ENCODE measurements at places on chromosomes 2 and 18.

GRCh38 chr2:106948540-106948939 is 62.6 kb upstream of the ST6GAL2 start:
- DNase-seq: no peak

DNA sequence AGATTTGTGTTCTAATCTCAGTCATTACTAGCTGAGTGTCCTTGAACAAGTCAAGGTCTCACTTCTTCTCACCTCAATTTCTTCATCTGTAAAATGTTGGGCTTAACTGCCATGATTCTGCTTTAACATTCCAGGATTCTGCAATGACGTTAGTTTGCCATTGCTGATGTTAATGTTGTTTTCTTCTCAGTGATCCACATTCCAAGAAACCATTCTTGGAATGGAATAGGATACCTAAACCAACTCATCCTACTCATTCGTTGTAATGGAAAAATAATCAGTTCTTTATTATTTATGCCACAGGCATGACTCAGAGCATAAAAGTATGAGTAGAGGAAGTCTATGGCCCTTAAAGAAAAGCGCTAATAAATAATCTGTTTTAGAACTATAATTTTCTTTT is 140.2 kb upstream of the ETAA1 start:
- DNase-seq: no peak

DNA sequence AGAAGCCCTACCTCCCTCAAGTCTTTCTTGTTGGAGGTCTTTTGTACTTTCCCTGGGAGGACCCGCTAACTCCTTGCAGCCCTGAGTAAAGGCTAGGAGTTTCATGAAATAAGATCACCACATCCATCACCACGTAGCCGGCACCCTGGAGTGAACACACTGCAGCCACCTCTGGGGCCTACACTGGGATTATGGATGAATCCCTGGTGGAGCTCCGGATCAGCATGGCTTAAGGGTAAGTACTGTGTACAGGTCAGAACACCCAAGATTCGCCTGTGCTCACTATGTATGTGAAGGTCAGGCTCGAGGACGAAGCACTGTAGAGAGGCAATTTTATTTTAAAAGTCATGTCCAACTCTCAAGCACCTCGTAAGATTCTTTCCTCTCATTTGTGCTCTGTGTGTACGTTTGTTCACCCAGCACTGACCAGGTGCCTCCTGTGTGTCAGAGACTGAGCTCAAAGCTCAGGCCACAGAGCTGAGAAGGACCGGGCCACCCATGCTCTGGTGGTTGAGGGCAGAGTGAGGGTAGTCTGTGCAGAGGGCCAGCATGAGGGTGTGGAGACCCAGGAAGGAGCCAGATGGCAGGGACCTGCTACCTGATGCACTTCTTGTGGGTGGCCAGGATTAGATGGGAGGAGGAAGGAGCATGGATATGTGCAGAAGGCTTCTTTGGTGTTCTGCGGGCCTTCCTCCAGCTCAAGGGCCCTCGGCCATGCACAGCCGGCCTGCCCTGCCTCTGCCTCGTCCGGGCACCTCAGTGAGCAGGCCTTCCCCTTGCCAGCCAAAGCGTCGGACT is 66.7 kb upstream of the TFCP2L1 start:
- no peak for DNase-seq

GRCh38 chr2:170950221-170950761 is 21.2 kb downstream of the GORASP2 start:
- DNase-seq: no peak

DNA sequence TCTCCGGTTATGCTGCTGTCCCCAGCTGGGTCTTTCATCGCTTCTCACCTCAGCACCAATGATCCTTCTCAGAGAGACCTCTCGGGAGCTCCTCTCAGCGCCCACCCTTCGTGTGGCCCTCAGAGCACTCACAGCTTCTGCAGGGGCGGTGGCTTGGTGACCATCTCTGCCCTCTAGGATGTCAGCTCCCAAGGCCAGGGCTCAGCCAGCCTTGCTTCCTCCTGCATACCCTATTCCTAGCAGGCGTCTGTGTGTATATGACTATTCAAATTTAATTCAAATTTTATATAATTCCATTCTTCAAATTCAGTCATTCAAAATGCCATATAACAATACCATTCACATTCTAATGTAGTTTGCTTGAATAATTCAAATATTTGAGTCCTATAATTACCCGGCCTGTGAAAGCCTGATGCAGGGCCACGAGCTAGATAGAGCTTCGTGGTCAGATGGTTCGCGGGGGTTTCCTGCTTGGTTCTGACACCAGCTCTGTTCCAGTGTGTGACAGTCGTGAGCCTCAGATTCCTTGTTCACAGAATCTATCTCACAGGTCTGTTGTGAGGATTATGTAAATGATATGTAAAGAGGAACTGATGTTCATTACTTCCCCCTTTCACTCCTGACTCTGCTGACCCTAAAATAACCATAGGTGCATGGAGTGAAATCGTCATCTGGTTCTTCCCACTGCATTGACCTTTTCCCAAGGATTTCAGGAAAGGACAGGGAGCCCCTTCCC is 94.0 kb upstream of the CNGA3 start:
- no peak for DNase-seq

GRCh38 chr2:27071990-27072830 is 756 bp upstream of the OST4 start:
- no peak for DNase-seq

GRCh38 chr18:22032392-22032961 is 136.9 kb upstream of the GATA6 start:
- peak; percentile 99 for DNase-seq

GRCh38 chr2:172372436-172372835 is 55.0 kb upstream of the ITGA6 start:
- no peak for DNase-seq

DNA sequence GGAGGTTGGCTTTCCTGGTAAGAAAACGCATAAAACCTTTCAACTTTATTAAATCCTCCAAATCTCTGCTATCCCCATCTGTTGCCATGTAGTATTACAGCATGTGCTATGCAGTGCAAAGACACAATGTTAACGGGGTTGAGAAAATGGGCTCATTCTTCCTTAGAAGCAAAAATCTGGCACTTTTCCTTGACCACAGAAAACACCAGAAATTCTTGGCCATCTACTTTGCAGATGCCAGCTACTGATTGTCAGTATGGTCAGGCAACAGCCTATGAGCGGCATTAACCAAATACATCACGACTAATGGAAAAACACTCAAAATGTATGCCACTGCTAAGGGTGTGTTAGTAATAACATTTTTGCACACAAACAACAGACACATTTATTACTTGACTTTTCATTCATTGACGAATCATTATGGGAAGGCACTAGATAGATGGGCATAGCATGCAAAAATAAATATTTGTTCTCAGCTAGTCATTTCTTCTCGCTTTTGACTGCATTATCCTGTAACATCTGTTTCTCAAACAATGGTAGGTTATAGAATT is 65.2 kb upstream of the CRIM1 start:
- no peak for DNase-seq

DNA sequence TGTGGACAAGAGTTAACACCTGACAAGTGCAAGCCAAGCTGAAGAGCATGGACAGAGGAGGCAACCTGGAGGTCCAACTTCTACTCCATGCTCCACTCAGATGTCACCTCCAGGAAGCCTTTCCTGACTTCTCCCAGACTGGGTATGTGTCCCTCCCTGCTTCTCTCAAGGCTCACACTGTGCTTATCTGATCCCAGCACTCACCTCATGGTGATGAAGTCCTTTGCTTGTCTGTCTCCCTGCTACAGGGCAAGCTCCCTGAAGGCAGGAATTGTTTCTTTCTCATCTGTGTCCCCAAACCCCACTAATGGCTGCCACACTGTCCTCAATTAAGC is 2.7 kb upstream of the SLC30A3 start:
- no peak for DNase-seq

DNA sequence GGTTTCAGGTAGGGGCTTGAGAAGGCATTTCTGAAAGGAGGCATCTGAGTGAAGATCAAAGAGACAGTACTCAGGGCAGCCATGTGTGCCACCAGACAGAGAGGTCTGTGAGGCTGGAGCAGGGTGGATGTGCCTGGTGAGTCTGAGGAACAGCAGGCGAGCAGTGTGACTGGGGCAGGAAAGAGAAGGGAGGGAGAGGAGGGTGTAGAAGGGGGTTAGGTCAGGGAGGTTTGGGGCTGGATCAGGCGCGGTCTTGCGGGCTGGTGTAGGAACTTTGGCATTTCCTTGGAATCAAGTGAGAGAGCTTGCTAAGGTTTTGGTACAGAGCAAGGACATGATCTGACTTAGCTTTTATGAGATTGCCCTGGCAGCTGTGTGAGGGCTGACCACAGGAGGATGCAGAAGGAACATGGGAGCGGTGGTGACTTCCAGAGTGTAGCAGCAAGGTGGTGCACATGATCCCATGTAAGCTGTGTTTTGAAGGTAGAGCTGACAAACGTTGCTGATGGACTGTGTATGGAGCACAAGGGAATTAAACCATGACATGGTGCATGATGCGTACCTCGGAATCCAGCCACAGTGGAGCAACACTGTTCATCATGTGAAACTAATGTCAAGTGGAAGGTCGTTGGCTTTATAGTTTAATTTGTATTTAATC is 13.9 kb downstream of the RAB31 start:
- no peak for DNase-seq

- no peak for DNase-seq
Observed at GRCh38 chr18:10736984-10737383, 211.2 kb downstream of the NAPG start.

- DNase-seq: no peak
Observed at GRCh38 chr18:48230467-48231113, 178.6 kb downstream of the ZBTB7C start.

DNA sequence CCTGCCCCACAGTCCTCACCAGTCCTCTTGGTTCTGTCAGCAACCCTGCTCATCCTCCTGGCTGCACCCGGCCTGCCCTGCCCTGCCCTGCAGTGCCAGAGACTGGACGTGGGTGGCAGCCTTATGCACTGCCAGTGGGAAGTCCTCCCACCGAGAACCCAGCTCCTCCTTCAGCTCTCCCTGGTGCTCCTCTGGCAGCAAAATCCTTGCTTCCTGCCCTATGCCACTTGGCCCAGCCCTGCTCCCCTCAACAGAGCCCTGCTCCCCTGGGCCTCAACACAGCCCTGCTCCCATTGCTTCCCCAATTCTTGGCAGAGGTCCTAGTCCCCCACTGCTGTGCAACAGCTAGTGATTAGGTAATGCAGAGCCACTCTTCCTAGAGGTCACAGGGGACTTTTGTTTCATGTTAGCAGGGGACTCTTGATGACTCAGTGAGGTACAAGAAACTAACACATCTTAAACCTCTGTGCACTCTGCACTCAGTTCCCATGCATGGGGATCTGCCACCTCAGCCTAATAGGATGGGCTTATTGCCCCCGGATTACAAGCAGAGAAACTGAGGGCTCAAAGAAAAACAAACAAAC is 58.0 kb upstream of the EDAR start:
- no peak for DNase-seq

DNA sequence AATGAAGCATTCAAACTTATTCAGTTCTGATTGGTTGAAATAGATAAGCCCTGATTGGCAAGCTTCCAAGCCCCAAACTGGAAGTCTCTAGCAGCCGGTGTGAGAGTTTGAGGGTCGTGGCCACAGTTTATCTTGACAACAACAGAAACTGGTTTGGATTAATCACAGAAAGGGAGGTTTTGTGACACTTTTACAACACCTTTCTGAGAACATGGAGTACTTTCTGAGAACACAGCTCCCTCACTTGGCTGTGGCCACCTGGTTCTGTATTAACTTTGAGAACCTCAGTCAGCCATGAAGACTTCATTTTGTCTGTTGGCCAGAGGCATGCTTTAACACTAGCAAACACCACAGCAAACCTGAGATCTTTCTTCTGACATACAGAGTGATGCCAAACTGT is 280.7 kb upstream of the VWC2L start:
- DNase-seq: no peak

- DNase-seq: no peak
Observed at GRCh38 chr2:232634206-232635150, 1.1 kb downstream of the EFHD1 start.

GRCh38 chr2:47241715-47242114 is 86.6 kb upstream of the STPG4 start:
- no peak for DNase-seq

DNA sequence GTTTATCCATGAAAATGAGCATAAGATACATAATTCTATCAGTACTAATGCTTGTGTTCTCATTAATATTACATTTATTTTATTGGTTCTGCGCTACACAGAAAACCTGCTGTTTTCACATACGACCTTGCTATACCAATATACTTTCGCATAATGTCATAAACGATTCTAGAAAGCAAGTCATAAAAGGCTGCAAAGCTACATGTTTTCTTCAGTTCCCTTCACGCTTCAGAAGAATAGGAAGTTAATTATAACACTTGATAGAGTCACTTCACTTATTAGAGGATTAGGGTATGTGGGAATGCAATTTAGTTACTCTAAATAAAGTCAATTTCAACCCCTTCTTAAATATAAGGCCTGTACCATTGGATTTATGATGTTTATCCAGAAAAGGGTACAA is 29.0 kb downstream of the PSME4 start:
- DNase-seq: no peak

DNA sequence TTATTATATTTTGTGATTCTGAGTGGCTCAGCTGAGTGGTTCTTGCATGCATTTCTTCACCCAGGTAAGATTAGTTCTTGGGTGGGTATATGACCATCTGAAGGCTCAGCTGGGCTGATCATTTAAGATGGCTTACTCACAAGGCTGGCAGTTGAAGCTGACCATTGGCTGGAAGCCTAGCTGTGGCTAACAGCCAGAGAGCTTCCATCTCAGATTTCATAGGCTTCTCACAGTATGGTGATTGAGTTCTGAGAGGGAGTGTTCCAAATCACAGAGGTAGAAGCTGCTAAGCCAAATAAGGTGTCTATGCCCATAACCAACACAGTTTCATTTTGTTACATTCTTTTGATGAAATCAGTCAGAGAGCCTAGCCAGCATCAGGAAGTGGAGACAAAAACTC is 117.4 kb upstream of the RPRM start:
- DNase-seq: peak; percentile 0

- DNase-seq: peak; percentile 63
Observed at GRCh38 chr2:86704459-86704971, 15.6 kb upstream of the RMND5A start.

DNA sequence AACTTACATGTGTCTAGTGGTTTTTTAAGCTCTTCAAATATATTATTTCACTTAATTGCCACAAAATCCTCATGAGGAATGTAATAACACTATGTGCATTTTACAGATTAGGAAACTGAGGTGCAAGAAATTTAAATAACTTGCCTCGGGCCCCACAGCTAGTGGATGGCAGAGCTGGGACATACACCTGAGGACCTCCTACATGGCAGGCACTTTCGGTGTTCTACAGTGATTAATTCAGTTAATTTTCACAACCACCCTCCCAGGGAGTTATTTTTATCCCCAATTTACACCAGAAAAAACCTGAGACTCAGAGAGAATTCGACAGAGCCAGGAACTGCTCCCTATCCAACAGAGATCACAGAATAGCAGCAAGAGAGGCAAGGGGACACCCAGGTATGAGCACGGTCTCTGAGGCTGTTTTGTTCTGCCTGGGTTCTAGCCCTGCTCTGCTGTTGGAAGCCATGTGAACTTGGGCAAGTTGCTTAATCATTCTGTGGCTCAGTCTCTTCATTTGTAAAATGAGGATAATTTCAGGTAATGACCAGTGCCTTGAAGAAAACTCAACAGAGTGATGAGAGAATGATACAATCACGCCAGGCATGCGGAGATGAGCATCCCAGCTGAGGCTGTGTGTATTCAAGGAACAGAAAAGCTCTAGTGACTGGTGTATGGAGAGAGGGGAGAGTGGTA is 82.3 kb downstream of the MYCN start:
- no peak for DNase-seq

Data from kidney epithelial cell (primary cell).